Left ventricle myocardium superior (tissue), 1 donor: ENCODE measurements at places on chromosomes 11 and 22.

GRCh38 chr11:12070446-12071267, 39.7 kb upstream of the MICAL2 start:
- no peak for DNase-seq

DNA sequence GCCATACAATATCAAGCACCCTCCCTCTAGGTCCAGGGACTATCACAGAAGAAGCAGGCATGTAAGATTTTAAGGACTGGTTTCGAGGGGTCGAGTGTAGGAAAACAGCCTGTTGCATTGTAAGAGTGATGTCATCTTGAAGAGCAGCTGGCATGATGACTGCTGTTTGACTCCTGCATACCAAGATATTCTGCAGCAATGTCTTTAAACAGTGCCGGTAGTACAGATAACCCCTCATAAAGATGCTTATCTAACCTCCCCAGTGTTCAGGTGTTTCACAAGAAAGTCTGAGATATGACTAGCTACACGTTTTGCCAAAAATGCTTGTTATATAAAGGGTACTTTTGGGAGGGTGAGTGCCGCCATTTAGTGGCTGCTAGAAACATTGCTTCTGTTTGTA, 12.0 kb downstream of the FAM111A start:
- no peak for DNase-seq

- DNase-seq, result no peak
Observed at GRCh38 chr11:86182976-86183584, 61.5 kb upstream of the EED start.

DNA sequence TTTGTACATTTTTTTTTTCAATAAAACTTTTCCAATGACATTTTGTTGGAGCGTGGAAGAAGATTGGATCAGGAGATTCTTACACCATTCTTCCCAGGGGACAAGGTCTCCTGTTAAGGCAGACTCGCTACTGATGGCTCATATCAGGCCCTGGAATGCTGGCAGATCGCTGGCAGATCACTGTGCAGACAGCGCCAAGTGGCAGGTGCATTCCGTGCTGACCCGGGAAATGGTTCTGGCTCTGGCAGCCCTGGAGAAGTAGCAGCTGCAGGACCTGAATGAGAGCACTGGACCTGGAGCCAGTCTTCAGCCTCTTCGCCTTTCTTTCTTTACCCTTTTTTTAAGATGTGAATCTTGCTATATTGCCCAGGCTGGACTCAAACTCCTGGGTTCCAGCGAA, 10.7 kb downstream of the SERPINH1 start:
- peak; percentile 68 for DNase-seq

GRCh38 chr11:60657888-60658287, 41.5 kb upstream of the MS4A8 start:
- DNase-seq, result no peak

GRCh38 chr22:47449508-47450270, 687.2 kb downstream of the TBC1D22A start:
- DNase-seq, result no peak

DNA sequence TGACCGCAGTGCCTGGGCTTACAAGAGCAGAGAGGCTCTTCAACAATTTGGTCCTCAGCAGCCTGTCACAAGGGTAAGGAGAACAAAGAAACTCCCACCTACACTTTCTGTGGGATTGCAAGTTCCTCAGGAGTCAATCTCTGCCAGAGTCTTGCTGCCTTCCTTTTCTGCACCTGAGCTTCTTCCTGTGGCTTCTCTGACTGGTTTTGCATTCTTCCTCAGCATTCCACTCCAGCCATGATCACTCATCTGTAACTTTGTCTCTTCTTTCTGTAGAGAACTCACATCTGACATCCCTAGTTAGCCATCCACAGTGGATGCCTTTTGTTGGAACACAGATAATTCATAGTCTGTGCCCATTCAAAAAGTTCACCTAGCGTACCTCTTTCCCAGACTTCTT, 14.2 kb upstream of the OR6A2 start:
- no peak for DNase-seq
